ENCODE measurements at places on chromosomes 4 and X.

DNA sequence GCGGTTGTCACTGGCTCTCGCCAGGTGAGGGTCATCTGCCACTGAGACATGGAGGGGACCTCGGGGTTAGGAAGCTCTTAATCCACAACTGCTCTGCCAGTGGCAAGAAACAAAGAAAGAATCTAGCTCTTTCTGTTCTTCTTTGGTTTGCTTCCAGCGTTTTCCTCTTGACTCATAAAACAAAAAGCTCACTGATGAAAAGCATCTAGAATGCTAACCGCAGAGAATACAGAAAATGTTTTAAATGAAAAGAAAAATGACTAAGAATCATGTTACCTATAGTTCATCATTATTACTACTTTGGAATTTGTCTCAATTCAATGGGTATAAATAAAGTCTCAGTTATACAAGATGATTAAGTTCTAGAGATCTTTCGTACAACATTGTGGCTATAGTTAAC, 274.8 kb upstream of the TENM3 start:
- peak; percentile 95 for DNase-seq

- DNase-seq, result no peak
Measured at GRCh38 chr4:155001251-155001650, 207.2 kb upstream of the NPY2R start.

DNA sequence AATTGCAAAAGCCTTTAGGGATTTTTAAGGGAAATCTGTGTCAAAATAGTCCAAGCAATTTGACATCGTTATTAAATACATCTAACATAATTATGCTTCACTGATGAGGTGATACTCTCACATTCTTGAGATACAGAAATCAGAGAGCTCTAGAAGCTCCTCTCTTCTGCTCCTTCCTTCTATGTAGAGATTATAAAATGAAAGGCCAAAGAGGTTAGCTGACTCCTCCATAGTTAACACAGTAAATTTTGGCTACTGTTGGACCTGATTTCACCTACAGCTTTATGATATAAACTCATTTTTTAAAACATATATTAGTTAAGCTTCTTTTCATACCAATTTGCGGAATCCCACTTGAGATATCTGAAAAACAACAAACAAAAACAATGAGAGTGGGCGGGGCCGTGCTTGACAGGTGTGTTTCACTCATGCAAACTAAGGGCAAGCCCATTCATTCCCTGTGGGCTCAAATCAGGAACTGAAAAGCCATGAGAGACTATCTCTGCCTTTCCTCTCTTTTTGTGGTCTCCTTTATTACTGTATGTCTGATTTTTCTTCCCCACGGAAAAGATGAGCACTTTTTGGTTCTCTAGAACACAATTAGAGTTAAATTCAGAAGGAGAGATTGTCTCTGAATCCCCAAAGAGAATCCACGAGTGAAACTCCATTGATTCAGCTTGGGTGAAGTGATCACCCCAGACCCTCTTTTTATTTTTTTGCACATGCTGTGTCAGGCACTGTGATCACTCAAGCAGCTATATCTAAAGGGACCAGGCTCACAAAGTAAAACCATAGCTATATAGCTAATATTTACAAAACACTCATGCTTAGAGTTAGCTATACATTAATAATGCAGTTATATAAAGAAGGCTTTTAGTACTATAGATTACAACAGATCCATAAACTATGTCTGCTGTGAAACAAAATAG, 566.3 kb downstream of the IL15 start:
- no peak for DNase-seq

GRCh38 chr4:680928-681645, 6.7 kb downstream of the MYL5 start:
- DNase-seq, result peak; percentile 43

- no peak for DNase-seq
Measured at GRCh38 chr4:41227902-41228301, 13.6 kb upstream of the APBB2 start.

- no peak for DNase-seq
Measured at GRCh38 chr4:122826553-122827257, at the start of gene FGF2. FGF2 (plus strand) TSS chr4:122826831; CDS start chr4:122827175, 344 bp downstream.

GRCh38 chrX:153763989-153764755, at the start of gene PLXNB3:
PLXNB3 (plus strand) TSS chrX:153764249; CDS start chrX:153765536, 1,287 bp downstream.
- peak; percentile 52 for DNase-seq

DNA sequence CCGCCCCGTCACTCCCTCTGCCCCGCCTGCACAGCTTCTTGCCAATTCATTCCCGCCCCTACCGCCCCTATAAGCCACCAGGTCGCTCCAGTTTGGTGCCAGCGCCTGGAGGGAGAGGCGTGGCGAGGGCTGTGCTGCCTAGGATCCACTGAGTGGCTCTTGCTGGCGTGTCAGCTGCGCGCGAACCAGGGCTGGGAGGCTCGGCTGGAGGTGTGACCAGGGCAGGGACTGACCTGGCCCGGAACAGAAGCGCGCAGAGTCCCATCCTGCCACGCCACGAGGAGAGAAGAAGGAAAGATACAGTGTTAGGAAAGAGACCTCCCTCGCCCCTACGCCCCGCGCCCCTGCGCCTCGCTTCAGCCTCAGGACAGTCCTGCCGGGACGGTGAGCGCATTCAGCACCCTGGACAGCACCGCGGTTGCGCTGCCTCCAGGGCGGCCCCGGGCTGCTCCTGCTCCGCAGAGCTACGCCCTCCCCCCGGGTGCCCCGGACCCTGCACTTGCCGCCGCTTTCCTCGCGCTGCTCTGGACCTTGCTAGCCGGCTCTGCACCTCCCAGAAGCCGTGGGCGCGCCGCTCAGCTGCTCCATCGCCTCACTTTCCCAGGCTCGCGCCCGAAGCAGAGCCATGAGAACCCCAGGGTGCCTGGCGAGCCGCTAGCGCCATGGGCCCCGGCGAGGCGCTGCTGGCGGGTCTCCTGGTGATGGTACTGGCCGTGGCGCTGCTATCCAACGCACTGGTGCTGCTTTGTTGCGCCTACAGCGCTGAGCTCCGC, at the start of gene GPR78:
Gene GPR78, plus strand, starts transcription at position 72 of the 773 bp plus-strand sequence. Its CDS starts 591 bp downstream, at position 663.
- DNase-seq, result no peak

GRCh38 chr4:86683167-86683566, 89.1 kb downstream of the PTPN13 start:
- DNase-seq, result no peak

DNA sequence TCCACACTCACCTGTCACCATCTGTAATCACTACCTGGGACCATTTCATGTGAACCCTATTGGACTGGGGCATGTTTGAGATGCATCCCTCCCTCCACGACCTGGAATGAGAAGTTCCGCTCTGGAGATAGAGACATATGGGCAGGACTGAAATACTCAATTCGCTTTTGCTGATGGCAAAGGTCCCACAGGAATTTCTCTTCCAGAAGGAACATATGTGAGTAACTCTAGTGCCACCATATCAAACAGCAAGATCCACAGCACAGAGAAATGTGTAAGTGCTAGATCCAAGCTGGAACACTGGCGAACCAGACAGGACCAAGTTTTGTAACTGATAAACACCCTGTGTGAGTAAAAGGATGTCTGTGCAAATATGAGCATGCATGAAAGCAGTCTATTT, 43.9 kb downstream of the SEL1L3 start:
- no peak for DNase-seq

DNA sequence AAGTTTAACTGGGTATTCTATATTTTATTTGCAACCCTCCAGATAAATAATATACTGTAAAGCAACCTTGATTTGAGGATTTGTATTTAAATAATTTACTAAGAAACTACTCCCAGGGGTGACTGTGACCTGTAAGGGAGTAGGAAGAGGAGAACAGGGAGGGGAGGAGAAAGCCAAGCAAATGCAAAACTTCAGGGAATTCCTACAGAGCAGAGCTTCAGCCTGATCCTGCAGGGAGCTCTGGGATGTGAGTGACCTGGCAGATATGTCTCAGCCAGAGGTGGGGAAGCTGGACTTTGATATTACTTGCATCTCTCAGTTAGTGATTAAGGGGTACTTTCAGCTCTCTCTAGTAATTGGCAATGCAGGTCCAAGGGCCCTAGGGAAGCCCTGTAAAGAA, 302.0 kb downstream of the FRMPD4 start:
- no peak for DNase-seq

- no peak for DNase-seq
Measured at GRCh38 chr4:9765091-9765490, 16.3 kb upstream of the DRD5 start.

DNA sequence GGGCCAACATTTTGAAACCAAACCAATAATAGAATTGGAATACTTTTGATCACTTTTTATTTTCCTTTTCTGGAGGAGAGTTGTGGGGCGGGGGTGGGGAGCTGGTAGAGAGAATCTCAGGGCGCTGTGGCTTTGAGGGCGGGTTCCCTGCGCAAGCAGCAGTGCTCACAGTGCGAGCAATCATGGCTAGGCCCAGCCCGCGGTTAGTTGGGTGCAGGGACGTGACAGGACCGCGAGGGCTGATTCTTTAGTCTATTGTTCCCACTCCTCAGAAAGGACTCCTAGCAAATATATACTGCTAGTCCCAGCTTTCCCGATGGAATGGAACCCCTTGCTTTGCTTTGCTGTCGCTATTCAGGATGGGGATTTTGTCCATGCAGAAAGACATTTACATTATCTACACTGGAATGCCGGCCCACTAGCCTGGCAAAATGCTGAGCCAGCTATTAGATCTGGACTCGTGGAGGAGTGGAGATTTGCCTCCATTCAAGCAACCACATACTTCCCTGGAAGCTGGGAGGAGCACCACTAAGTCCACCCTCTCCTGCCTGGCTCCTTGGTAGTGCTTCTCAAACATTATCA, 23.9 kb upstream of the APLN start:
- DNase-seq, result no peak

GRCh38 chrX:97096385-97096784, 212.7 kb downstream of the RPA4 start:
- no peak for DNase-seq

GRCh38 chr4:165191348-165191656, 16.1 kb upstream of the KLHL2 start:
- no peak for DNase-seq
